ENCODE measurements at places on chromosomes 12 and 14. TPM values are rescaled to one million over a fixed set of nuclear protein-coding genes. Genes with fewer than 3 reads are reported as not detected.
A peak's percentile ranks its signal among the peaks of the same experiment; 100 is the strongest.

DNA sequence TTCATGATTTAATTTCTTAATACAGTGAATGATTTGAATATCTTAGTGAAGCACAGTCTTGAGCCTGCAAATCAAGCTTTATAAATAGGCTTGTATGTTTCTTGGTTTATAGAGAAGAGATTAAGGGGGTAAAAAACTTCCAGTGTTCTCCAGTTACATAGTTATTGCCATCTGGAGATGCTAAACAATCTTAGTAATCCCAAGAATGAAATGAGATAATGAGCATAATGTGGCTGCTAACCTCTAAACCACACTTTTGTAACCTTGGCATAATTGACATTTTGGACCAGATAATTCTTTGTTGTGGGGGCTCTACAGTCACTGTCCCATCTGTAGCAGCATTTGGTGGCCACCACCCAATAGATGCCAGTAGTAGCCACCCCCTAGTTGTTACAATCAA, 316.8 kb downstream of the CCDC91 start:
- no peaks in the 10 kb centered on the region for H3K27me3 ChIP-seq
- H3K4me1 ChIP-seq, result no peaks in the 10 kb centered on the region
- H3K4me3 ChIP-seq, result no peak overlapping the region
- DNase-seq, result no peak

- DNase-seq, result no peak
- H3K27me3 ChIP-seq, result no peaks in the 10 kb centered on the region
- H3K27ac ChIP-seq, result no peak overlapping the region
- H3K4me3 ChIP-seq, result no peak overlapping the region
Observed at GRCh38 chr14:35482994-35483515, 50.9 kb upstream of the INSM2 start.

The CYP46A1 gene
- 1.7 TPM for total RNA-seq

The CHFR gene
- 30.9 TPM for total RNA-seq

DNA sequence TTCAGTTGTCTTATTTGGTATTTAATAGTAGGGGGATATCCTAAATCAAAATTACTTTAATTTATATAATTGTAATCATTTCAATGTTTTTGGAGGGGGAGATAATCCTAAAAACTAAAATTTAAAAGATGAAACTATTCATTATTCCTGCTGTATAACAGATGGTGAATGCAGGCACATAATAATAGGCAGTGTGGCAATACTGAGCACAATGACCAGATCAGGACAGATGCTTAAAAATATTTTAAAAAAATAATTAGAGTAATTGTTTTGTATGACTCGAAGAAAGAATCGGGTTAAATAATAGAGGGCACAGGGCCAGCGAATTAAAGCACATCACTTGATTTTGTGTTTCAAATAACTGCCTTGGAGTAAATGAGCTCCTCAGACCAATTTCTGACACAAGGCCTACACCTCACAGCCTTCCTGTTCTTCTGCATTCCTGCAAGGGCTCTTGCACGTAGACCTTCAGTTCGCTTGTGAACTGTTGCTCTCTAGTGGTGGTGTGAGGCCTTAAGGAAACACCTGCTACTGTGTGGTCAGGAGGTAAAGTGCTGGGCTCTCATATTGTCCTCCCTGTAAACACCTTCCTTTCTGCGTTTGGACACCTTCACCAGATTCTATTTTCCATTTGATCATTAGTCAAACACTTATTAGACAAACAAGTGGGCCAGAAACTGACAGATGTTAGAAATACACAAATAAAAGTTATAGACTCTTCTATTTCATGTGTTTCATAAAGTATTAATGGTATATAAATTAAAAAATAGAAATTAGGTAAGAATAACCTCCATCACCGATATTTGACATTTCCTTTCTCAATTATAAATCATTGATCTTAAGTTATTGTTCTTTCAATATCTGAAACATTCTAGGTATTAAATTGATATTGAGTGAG, 29.3 kb upstream of the KLRF1 start:
- no peaks in the 10 kb centered on the region for H3K4me1 ChIP-seq
- H3K4me3 ChIP-seq, result no peak overlapping the region
- no peak for DNase-seq
- no peak overlapping the region for H3K27ac ChIP-seq
- no peaks in the 10 kb centered on the region for H3K36me3 ChIP-seq

DNA sequence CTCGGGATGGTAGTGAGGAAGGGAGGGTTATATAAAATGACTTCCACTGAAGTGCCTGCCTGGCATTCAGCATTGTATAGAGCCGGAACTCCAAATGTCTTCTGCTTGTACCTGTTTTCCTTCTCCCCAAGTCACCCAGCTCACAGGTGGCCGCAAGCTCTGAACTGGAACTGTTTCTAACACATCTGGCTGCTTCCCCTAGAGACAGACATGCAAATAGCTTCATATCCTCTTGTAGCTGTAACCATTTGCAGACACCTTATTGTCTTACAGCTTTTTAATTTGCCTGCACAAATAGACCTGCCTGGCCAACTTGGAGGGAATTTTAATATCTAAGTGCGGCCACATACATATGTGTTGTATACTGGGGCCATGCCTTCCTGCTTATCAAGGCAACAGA, 126.0 kb downstream of the CHST11 start:
- DNase-seq, result no peak
- no peaks in the 10 kb centered on the region for H3K27me3 ChIP-seq
- peaks cover 8% of the 10 kb centered on the region for H3K4me1 ChIP-seq
- no peak overlapping the region for H3K27ac ChIP-seq
- H3K4me3 ChIP-seq, result no peak overlapping the region

GRCh38 chr12:48986720-48987291, 8.7 kb downstream of the WNT1 start:
- H3K4me1 ChIP-seq, result no peaks in the 10 kb centered on the region
- H3K27me3 ChIP-seq, result no peaks in the 10 kb centered on the region
- H3K27ac ChIP-seq, result no peak overlapping the region
- no peaks in the 10 kb centered on the region for H3K36me3 ChIP-seq

The FOXN4 gene
- total RNA-seq, result not detected

DNA sequence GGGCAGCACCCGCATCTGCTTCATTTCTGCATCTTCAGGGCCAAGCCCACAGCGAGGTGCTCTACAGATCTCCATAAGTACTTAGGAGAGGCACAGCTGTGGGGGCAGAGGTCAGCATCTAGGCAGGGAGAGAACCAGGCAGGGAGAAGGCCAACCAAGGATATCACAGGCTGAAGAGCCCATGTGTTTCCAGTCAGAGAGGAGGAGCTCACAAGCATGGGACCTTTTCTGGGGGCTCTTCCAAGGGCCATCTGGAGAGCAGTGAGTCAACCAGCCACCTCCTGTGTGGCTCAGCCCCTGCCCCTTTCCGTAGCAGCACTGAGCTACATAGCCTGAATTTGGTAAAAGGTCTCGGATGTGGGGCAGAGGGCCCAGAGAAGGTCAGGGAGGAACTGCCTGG, 78.5 kb downstream of the ARL6IP4 start:
- H3K4me1 ChIP-seq, result peaks cover 49% of the 10 kb centered on the region
- H3K27ac ChIP-seq, result peak overlapping the region; percentile 80
- H3K27me3 ChIP-seq, result no peaks in the 10 kb centered on the region
- H3K4me3 ChIP-seq, result no peak overlapping the region
